ENCODE measurements at places on chromosomes 11 and 22.

GRCh38 chr11:69121021-69121420 lies 34.7 kb upstream of the SMIM38 start:
- H3K27ac ChIP-seq: no peak overlapping the region
- no peaks in the 10 kb centered on the region for H3K27me3 ChIP-seq
- no peak for DNase-seq
- H3K4me1 ChIP-seq: peaks cover 42% of the 10 kb centered on the region

- no peaks in the 10 kb centered on the region for H3K4me1 ChIP-seq
- H3K36me3 ChIP-seq: no peaks in the 10 kb centered on the region
- DNase-seq: no peak
These were observed 72.9 kb upstream of the OR5AN1 start for GRCh38 chr11:59285716-59286260.

DNA sequence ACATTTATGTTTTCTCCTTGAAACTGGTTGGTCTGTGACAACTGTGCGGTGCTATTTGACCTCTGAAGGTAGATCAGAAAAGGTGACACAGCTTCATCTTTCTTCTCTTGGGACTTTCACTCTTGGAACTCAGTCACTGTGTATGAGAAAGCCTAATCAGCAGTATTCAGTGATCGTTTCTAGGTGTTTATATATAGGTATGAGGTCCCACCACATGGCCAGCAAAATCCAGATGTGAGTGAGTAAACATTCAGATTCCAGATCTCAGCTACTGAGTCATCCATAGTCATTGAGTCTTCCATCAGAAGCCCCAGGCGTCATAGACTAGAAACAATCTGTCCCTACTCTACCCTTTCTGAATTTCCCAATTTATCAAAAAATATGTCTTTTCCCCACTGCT lies 117.3 kb upstream of the CTSC start:
- H3K36me3 ChIP-seq: no peaks in the 10 kb centered on the region
- DNase-seq: no peak
- no peaks in the 10 kb centered on the region for H3K4me1 ChIP-seq
- no peak overlapping the region for H3K27ac ChIP-seq
- H3K4me3 ChIP-seq: no peak overlapping the region

DNA sequence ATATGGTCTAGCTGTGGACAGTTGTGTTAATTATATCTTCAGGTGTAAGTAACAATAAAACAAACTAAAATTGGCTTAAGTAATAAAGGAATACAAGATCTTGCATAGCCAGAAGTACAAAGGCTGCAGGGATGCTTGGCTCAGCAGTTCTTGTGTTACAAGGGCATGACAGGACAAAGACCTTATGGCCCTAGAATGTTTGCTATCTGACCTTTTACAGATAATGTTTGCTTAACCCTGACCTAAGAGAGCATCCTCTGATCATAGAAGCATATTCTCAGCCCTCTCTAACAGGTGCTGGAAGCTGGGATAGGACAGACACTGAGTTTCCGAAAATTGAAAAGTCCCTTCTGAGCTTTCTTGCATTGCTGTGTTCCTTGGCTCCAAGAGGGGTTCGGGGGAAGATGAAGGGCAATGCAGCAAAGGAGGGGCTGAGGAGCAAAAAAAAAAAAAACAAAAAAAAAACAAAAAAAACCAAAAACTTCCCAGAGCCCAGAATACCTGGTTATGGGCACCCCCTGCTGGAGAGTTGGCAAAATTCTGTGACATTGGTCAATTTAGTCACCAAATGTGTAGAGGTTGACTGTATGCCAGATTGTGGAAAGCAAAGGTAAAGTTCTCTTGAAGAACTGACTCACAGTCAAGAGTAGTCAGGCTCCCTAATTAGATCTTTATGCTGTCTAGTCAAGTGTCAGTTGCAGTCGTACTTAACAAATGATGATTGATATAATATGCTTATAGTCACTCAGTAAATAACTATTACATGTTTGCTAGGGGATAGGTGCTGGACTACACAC lies 10.4 kb upstream of the HIKESHI start:
- no peak overlapping the region for H3K4me3 ChIP-seq
- DNase-seq: peak; percentile 63
- no peak overlapping the region for H3K27ac ChIP-seq
- peaks cover 14% of the 10 kb centered on the region for H3K27me3 ChIP-seq
- H3K36me3 ChIP-seq: no peaks in the 10 kb centered on the region
- peaks cover 8% of the 10 kb centered on the region for H3K4me1 ChIP-seq

- peaks cover 14% of the 10 kb centered on the region for H3K4me1 ChIP-seq
- no peak overlapping the region for H3K27ac ChIP-seq
- no peaks in the 10 kb centered on the region for H3K36me3 ChIP-seq
- no peak overlapping the region for H3K4me3 ChIP-seq
These were observed 4.9 kb upstream of the LINC01488 start for GRCh38 chr11:69476509-69476961.

DNA sequence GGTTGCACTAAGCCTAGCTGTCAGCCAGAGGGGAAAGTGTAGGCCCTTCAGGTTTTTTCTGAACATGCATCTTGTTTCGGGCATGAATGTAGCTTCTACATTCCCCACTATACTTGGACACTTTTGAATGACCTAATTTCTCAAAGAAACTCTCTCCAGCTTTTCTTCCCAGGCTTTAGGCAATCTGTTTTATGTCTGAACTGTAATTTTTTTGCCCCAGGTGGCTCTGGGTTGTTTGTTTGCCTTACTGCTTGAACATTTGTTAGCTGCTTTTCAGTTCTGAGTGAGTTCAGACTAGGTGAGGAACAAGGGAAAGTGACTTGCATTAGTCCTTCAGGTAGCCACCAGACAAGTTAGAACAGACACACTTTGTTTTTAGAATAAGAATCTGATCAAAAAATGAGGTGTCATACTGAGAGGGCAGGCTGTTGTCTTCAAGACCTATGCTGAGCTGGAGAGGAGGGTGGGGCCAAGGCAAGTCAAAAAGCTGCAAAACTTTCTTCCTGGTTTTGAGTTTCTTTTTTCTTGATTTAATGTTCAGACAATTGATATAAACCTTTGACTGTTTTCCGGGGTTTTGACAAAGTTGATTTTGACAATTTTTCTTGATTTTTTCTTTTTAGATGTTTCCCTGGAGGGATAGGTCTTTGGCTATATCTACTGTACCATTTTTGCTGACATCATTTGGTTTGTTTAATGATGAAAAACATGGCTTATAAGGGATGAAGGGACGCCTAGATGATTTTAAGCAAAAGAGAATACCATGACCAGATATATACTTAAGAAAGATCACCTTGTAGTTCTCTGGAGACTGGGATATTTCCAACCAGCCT lies 182.8 kb downstream of the WNT11 start:
- H3K27me3 ChIP-seq: no peaks in the 10 kb centered on the region
- no peaks in the 10 kb centered on the region for H3K4me1 ChIP-seq
- no peak for DNase-seq
- H3K36me3 ChIP-seq: peaks cover 57% of the 10 kb centered on the region

GRCh38 chr11:46382646-46383403 lies 1.4 kb downstream of the MDK start:
- peak; percentile 47 for DNase-seq
- peaks cover 57% of the 10 kb centered on the region for H3K4me1 ChIP-seq
- H3K4me3 ChIP-seq: peak overlapping the region; percentile 88
- peaks cover 29% of the 10 kb centered on the region for H3K27me3 ChIP-seq
- peaks cover 21% of the 10 kb centered on the region for H3K36me3 ChIP-seq

DNA sequence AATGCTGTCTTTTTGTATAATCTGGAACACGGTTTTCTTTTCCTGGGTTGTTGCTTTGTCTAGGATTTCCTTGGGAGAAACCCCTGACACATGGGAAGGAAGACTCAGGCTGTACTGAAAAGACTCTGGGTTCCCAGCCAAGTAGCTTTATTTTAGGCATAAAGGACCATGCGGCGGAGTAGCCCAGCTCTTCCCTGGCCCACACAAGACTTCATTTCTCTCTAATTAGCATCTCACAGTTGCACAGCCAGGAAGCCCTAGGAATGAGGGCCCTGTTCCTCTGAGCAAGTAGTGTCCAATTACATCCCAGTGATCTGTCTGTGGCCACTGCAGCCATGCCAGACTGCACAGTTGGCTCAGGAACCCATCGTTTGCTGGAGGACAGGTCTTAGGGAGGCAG lies 319.5 kb downstream of the TENM4 start:
- H3K4me3 ChIP-seq: no peak overlapping the region
- peak; percentile 21 for DNase-seq
- H3K27me3 ChIP-seq: peaks cover 4% of the 10 kb centered on the region
- peak overlapping the region; percentile 96 for H3K27ac ChIP-seq
- H3K36me3 ChIP-seq: peaks cover 21% of the 10 kb centered on the region

- H3K4me1 ChIP-seq: peaks cover 83% of the 10 kb centered on the region
- peaks cover 4% of the 10 kb centered on the region for H3K27me3 ChIP-seq
- DNase-seq: no peak
- peaks cover 27% of the 10 kb centered on the region for H3K36me3 ChIP-seq
- peak overlapping the region; percentile 13 for H3K27ac ChIP-seq
These were observed 6.2 kb downstream of the LDLRAD3 start for GRCh38 chr11:35950082-35950481.

DNA sequence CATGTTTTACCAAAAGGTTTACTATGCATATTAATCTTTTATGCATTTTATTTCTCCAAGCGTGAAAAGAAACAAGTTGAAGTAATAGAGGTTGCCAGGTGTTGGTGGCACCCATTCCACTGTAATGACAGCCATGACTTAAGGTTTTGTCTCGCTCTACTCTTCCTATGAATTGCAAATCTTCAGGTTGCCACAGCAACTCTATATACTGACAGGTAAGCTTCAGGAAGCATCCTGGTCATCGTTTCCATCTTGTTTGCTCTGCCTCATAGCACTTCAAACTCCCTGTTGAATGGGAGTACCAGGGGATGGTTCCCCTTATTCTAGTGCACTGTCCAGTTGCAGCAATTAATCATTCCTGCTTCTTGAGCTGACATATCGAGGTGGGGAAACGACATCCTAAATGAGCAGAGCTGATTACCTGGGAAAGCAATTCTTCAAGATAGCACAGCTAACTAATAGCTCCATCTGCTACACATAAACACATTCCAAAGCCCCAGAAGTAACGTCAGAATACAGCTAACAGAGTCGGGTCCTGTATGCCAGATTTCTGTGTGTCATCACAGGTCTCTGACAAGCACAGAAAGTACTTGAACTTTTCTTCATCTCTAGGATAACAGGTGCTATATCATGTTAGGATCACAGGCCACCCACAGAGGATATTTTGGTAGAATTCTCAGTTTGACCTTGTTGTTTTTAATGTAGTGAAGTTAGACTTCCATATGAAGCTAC lies 80.3 kb downstream of the CADM1 start:
- H3K36me3 ChIP-seq: peaks cover 30% of the 10 kb centered on the region
- H3K4me3 ChIP-seq: no peak overlapping the region
- no peak overlapping the region for H3K27ac ChIP-seq
- H3K27me3 ChIP-seq: no peaks in the 10 kb centered on the region
- peaks cover 75% of the 10 kb centered on the region for H3K4me1 ChIP-seq

GRCh38 chr11:4054643-4055042 lies 40.0 kb upstream of the RRM1 start:
- H3K27me3 ChIP-seq: no peaks in the 10 kb centered on the region
- no peak for DNase-seq
- no peak overlapping the region for H3K4me3 ChIP-seq
- H3K27ac ChIP-seq: no peak overlapping the region
- peaks cover 11% of the 10 kb centered on the region for H3K36me3 ChIP-seq

- no peak overlapping the region for H3K27ac ChIP-seq
- peaks cover 60% of the 10 kb centered on the region for H3K27me3 ChIP-seq
- H3K4me1 ChIP-seq: peaks cover 50% of the 10 kb centered on the region
- DNase-seq: no peak
These were observed 66.9 kb upstream of the TTLL12 start for GRCh38 chr22:43253839-43254238.

- no peak overlapping the region for H3K27ac ChIP-seq
- H3K36me3 ChIP-seq: peaks cover 4% of the 10 kb centered on the region
- no peak for DNase-seq
- no peak overlapping the region for H3K4me3 ChIP-seq
- H3K27me3 ChIP-seq: peaks cover 21% of the 10 kb centered on the region
- no peaks in the 10 kb centered on the region for H3K4me1 ChIP-seq
These were observed 42.4 kb upstream of the RASD2 start for GRCh38 chr22:35498026-35498800.

GRCh38 chr11:130711193-130711592 lies 205.1 kb downstream of the SNX19 start:
- peaks cover 28% of the 10 kb centered on the region for H3K4me1 ChIP-seq
- no peak overlapping the region for H3K27ac ChIP-seq
- peaks cover 17% of the 10 kb centered on the region for H3K27me3 ChIP-seq
- peaks cover 20% of the 10 kb centered on the region for H3K36me3 ChIP-seq
- DNase-seq: no peak
- H3K4me3 ChIP-seq: no peak overlapping the region

- peaks cover 50% of the 10 kb centered on the region for H3K4me1 ChIP-seq
- H3K4me3 ChIP-seq: peak overlapping the region; percentile 55
- H3K27me3 ChIP-seq: no peaks in the 10 kb centered on the region
- peak; percentile 8 for DNase-seq
- peaks cover 8% of the 10 kb centered on the region for H3K36me3 ChIP-seq
These were observed 28.5 kb downstream of the CELF1 start for GRCh38 chr11:47524291-47524874.

- peaks cover 89% of the 10 kb centered on the region for H3K36me3 ChIP-seq
- no peaks in the 10 kb centered on the region for H3K4me1 ChIP-seq
- DNase-seq: no peak
- peak overlapping the region; percentile 0 for H3K27ac ChIP-seq
- H3K4me3 ChIP-seq: no peak overlapping the region
These were observed 12.8 kb downstream of the PITPNB start for GRCh38 chr22:27906241-27906640.

- no peak for DNase-seq
- peaks cover 27% of the 10 kb centered on the region for H3K4me1 ChIP-seq
- peaks cover 16% of the 10 kb centered on the region for H3K36me3 ChIP-seq
These were observed 9.4 kb downstream of the SIDT2 start for GRCh38 chr11:117187799-117188481.

DNA sequence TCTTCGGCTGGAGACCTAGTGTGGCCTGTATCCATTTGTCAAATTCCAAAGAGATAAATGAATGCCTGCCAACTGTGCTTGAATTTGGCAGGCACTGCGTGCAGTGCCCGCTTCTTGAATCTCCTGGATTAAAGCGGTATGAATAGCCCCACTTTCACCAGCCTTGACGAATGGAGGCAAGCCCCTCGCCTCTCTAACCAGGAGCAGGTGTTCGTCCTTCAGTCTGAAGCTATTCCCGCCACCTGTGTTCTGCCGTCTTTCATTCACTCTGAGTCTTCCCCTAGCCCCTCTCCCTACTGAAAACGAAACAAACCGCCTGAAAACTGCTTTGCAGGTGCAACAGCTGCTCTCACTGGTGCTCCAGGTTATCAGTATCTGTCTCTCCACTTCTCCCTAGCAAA lies 11.2 kb downstream of the NLRP14 start:
- no peak overlapping the region for H3K27ac ChIP-seq
- no peaks in the 10 kb centered on the region for H3K4me1 ChIP-seq
- no peaks in the 10 kb centered on the region for H3K36me3 ChIP-seq
- no peak for DNase-seq

DNA sequence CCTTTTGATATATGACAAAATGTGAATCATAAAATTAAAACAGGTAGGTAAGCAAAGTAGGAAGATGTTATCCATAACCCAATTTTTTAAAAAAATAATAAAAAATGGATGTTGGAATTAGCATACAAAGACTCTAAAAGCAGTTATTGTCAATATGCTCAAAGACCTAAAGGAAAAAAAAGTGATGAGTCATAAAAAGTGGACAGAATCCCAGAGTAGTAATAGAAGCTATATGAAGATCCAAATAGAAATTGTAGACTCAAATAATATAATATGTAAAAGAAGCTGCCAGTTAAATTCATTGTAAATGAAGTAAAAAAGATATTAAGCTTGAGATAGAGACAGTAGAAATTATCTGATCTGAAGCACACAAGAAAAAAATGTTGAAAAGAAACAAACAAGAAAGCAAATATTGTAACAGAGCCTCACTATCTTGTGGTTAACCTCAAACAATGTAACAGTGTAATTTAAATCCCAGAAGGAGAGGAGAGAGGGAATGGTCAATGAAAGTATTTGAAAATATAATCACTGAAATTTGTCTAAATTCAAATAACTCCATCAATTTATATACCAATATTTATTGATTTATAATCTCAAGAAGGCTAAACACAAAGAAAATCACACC lies 773.4 kb upstream of the RAG2 start:
- H3K27me3 ChIP-seq: peaks cover 3% of the 10 kb centered on the region
- H3K4me1 ChIP-seq: no peaks in the 10 kb centered on the region
- no peak for DNase-seq

Data from nephron progenitor cell (in vitro differentiated cells).